ENCODE measurements at places on chromosomes 11 and 22.

- no peak for DNase-seq
These were observed 36.4 kb upstream of the PTPRJ start for GRCh38 chr11:47943721-47944586.

DNA sequence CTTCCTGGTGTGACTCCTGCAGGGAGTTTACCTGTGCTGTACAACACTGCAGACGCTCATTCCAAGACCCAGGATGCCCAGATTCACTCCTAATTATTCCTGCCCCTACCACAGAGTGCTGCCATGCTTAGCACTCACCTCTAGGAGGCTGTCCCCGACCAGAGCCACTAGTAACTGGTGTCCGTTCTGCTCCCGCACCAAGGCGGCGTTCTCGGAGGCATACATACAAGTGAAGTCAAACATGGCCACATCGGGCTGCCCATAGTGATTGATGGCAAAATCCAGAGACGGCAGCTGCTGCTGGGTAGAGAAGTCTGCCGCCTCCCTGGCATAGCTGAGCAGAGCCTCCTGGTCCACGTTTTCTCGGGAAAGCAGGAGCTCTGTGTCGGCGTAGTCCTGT is 122.3 kb upstream of the BID start:
- DNase-seq: no peak

DNA sequence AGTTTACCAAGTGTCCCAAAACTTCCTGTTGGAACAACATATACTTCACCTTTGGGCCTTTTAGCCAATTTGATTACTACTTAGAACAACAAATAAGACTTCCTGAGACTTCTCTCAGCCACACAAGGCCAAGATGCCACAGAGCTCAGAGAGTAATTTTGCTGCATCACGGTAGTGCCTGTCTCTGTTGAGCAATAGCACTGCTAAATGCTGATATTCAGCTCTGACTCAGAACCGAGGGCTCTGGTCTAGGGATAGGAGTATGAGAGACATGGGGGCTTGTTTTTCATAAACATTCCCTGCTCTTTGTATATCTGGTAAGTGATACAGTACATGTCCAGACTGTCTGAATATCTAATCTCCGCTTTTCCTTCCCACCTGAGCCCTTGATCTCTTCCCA is 260.4 kb upstream of the ARHGAP20 start:
- DNase-seq: no peak

DNA sequence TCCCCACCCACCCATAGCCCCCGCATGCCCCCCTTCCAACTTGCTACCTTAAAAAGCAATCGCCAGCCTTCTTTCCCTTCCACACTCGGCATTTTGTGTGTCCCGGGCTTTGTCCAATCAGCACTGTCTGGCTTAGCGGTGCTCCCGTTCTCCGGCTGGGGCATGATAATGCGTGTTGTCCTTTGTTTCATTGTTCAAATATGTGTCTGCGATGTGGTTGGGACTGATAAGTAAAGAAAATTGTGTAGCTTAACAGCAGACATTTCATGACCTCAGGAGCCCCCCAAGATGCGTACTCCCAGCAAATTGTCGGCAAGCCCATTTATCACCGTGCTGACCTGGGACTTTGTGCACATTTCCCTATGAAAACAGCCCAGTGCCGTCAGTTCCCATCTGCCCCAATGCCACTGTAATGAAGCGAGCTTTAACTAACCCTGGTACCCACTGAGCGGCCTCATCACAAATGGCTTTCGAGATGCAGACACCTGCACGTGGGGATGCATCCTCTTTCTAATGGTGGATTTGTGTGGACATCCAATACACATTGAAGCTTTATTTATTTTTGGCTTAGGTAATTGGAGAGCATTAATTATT is 167.0 kb upstream of the E2F8 start:
- DNase-seq: no peak

DNA sequence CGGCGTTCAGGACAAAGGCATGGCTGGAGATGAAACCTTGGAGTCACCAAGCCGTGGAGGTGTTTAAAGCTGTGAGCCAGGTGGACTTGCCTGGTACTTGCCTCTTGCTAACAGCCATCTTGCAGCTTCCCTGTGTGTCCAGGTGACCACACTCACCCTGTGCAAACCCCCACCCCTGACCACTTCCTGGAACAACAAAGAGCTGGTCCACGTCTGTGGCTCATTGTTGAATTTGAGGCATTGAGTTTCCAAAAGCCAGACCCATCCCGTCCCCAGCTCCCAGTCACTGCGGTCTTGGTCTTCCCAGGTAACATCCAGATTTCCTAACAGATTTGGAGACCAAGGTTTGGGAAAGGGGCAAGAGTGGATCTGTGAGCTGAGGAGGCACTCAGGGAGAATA is 18.5 kb downstream of the DHCR7 start:
- no peak for DNase-seq

DNA sequence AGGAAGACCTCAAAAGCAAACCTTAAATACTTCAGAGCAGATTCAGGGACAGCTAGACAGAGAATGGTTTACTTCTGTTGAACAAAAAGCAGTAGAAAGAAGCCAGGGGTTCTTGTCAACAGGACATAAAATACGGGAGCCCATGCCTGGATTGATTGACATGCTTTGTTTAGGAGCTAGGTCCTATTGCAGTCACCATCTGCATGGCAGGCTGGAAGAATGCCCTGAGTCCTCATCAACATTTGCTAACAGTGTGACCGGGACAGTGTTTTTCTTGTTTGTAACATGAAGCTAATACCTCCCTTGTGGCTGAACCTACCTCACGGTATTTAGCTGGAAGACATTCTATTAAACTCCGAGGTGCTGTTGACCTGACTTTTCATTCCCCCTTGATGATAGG is 225.4 kb downstream of the NTM start:
- DNase-seq: no peak

DNA sequence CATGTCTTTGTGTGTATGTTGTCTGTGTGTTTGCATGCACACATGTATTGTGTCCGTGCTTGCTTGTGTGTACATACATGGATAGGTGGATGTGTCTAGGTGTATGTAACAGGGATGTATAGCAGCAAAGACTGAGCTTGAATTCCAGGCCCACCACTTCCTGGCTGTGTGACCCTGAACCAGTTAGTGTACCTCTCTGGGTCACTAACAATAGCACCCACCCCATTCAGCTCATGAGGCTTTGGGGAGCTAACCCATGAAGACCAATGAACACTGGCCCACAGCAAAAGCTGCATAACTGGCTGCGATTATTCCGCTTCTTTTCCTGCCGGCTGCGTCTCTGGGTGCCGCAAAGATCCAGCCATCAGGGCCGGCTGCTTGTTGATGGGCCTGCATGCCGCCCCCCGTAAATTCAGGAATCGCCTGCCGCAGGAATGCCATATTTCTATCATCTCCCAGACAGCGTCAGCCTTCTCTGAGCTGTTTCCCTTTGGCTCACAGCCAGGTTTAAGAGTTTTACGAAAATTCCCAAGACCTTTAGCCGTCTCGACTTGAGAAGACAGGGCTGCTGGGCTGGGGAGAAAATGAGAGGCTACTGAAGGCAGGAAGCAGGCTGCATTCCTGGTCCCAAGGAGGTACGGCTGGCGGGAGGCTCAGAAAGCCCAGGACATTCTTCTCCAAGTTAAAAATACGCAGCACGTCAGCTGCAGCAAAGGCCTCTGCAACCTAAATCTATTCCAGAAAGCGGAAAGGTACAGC is 224.6 kb downstream of the MN1 start:
- DNase-seq: no peak

DNA sequence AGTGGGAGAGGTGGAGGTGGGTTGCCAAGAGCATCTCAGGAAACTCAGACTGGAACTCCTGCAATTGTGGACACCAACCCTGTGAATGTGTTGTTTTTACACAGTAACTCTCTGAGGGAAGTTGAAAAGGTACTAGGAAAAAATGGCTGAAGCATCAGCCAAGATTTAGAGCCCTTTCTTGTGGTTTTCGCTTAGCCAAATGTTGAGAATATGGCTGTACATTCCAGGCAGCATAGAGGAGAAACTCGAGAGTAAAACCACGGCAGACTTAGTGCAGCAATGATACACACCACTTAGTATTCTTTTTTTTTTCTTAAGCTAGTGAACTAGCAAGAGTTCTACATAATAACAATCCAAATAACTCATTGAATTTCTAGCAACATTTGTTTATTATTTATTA is 309.7 kb upstream of the MTNR1B start:
- no peak for DNase-seq

- no peak for DNase-seq
These were observed 14.0 kb downstream of the C11orf42 start for GRCh38 chr11:6219359-6219758.

- no peak for DNase-seq
These were observed 1013.0 kb downstream of the OPCML start for GRCh38 chr11:132519241-132519815.

GRCh38 chr11:96314326-96315020 is 28.5 kb downstream of the MAML2 start:
- DNase-seq: no peak

GRCh38 chr22:43129426-43130425 is 13.5 kb downstream of the MCAT start:
- no peak for DNase-seq

DNA sequence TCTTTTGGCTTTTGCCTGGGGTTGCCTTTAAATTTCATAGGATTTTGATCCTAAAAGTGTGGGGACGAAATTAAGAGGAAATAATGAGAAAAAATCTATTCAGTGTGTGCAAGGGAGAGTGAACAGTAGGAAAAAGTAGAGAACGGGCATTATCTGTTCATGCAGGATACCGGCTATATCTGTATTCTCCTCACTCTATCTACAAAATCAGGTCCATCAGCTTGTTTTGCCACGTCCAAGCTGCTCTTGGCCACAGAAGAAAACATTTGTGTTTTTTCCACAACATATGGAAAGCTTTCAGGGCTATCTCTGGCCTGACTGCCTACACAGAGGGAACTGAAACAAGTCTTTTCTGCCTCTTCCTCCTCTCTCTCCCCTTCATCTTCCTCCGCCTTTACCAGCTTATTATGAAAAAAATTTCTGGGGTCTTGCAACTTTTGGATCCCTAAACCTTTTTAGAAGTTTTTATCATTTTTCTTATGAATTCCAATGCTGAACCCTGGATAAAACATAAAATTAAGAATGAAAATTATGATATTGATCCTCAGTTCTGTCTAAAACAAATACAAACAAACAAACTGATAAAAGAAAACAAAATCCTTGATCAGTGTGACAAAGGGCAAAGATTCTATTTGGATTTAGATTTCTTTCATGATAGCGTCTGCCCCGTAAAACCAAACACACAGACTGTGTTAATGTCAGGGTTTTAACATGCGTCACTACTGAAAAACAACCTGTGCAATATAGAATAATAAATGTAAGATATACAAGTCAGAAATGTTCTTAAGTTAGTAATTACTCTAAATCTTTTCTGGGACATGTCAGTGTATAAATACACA is 219.7 kb downstream of the CNTN5 start:
- no peak for DNase-seq

GRCh38 chr11:36361901-36362391 is 65.9 kb downstream of the PRR5L start:
- no peak for DNase-seq

DNA sequence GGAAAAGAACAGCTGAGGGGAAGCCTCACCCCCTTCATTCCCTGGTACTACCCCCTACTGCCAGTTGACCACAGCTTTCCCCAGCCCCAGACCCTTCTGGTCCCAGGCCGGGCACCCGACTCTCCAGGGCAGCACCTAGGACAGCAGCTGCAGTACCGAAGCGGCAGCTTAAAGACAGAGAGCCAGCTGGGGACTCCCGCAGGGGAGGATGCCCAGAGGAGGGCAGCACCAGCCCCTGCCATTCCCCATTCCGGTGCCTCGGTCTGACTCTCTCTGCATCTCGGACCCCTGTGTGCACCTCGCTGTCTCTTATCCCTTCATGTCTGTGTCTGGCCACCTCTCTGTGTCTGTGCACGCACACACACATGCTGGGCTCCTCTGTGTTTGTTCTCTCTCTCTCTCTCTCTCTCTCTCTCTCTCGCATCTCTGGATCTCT is 9.4 kb downstream of the IGSF9B start:
- DNase-seq: no peak

GRCh38 chr11:35017528-35018342 is 101.3 kb downstream of the PDHX start:
- DNase-seq: no peak

DNA sequence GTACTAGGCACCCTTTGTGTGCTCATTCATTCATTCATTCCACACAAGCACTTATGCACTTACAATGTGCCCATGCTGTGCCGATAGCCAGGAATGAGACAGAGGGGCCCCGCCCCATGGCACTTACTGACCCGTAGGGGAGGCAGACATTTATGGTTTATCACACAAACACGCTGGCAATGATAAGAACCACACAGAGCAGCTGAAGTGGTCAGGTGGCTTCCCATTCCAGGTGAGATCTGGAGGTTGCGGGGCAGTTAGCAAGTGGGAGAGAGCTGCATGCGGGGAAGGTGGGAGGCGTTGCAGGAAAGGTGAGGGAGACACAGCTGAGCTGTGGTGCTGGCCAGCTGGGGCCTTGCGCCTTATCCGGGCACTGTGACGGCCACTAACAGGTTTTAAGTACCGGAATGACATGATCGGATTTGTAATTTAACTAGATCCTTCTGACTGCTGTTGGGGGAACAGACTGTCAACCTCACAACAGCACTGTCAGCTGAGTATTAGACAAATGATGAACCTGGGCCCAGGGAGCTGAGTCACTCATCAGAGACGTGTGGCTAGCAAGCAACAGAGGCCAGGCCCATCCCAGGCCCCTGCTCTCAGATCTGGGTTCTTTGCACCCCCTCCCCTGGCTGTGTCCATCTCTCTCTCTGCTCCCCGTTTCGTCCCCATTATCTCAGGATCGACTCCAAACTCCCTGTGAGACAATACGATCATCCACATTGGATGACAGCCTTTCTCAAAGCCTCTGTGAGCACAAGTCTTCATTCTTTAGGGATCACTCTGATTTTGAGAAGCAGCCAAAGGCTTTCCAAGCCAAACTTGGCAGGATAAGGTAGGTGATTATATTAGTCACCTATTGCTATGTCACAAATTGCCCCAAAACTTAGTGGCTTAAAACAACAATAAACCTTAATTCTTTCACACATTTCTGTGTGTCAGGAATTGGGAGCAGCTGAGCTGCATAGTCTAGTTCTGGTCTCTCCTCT is 28.4 kb downstream of the RASD2 start:
- no peak for DNase-seq

DNA sequence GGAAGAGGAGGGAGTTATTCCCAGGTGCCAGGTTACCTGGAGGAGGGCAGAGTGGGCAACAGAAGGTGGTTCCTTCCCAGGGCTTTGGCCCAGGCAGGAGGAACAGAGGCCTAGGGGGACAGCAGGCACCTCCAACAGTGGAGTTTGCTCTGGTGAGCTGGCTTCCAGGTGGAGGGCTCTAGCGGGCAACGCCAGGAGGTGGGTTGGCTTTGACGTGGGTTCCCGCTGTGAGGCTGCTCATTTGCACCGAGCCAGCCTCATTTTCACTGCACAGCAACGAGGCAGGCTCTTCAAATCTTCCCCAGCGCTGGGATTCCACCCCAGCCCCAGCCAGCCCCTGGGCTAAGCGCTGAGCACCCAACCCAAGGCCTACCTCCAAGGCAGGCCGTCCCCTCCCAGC is 8.1 kb downstream of the IGSF9B start:
- no peak for DNase-seq

- no peak for DNase-seq
These were observed 1151.2 kb upstream of the CCDC90B start for GRCh38 chr11:84437071-84437980.

Data from stimulated activated CD4-positive, alpha-beta T cell treated with anti-CD3 and anti-CD28 coated beads, TNF-alpha, amount 100 ng/mL, for 4 hours (primary cell).